A549 treated with Mapracorat at 1 μM for 4 hours (cell line): ENCODE measurements at places on chromosomes 16 and 17. TPM values are rescaled to one million over a fixed set of nuclear protein-coding genes. Genes with fewer than 3 reads are reported as not detected.

TMC7 gene
- total RNA-seq: 6.2 to 8.8 TPM (median 7.4 TPM) in 5 replicates

TMUB2 gene
- 36.2 to 44.7 TPM (median 43.5 TPM) in 5 replicates for total RNA-seq

FUS gene
- 503 to 575 TPM (median 524 TPM) in 5 replicates for total RNA-seq

TAOK1 gene
- 16.0 to 24.9 TPM (median 23.9 TPM) in 5 replicates for total RNA-seq

GAS7 gene
- 0.25 to 0.57 TPM (median 0.38 TPM) in 5 replicates for total RNA-seq

KCNG4 gene
- total RNA-seq: not detected in 5 replicates

DHRS7C gene
- not detected in 5 replicates for total RNA-seq

CRYBA1 gene
- 0.27 TPM in 1 of 5 replicates, not detected in the others for total RNA-seq

KLHL10 gene
- 0.10 to 0.18 TPM (median 0.12 TPM) in 3 of 5 replicates, not detected in the others for total RNA-seq

KRT24 gene
- total RNA-seq: not detected in 5 replicates

ACSM2A gene
- total RNA-seq: not detected in 5 replicates

HBA1 gene
- total RNA-seq: 0.87 to 2.8 TPM (median 1.5 TPM) in 4 of 5 replicates, not detected in the other
